Activated CD8-positive, alpha-beta T cell treated with anti-CD3 and anti-CD28 coated beads for 36 hours (primary cell): ENCODE measurements at places on chromosomes 3 and 15.

- DNase-seq, result no peak
These were observed 45.2 kb upstream of the HES1 start for GRCh38 chr3:194090716-194091115.

GRCh38 chr3:50665081-50665840 is 9.5 kb upstream of the DOCK3 start:
- DNase-seq, result peak; percentile 74

- peak; percentile 64 for DNase-seq
These were observed 795 bp upstream of the SCAANT1 start for GRCh38 chr3:63912768-63913588.

GRCh38 chr15:78859971-78860719 is 12.5 kb upstream of the MORF4L1 start:
- peak; percentile 91 for DNase-seq

DNA sequence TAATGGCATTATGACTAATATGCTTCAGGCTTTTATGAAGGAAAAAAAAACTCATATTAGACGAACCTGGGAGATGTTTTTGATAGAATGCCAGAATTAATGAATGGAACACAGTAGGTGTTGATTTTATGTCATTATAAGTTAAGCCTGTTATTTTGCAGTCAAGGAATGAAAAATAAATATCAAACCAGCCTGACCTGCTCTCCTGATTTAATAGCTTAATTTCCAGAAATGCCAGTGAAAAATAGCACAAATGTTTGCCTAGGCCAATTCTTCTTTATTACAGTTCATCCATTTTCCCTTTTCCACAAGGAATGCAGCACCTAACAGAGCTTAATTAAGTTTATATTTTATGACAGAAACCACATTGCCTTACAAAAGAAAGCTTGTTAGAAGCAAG is 292.0 kb downstream of the TBL1XR1 start:
- no peak for DNase-seq

GRCh38 chr3:138439646-138440045 is 5.2 kb downstream of the ESYT3 start:
- DNase-seq, result no peak

GRCh38 chr3:32200992-32201758 is 37.3 kb upstream of the CMTM8 start:
- no peak for DNase-seq

- peak; percentile 15 for DNase-seq
These were observed 643 bp downstream of the CDAN1 start for GRCh38 chr15:42736178-42736792.

DNA sequence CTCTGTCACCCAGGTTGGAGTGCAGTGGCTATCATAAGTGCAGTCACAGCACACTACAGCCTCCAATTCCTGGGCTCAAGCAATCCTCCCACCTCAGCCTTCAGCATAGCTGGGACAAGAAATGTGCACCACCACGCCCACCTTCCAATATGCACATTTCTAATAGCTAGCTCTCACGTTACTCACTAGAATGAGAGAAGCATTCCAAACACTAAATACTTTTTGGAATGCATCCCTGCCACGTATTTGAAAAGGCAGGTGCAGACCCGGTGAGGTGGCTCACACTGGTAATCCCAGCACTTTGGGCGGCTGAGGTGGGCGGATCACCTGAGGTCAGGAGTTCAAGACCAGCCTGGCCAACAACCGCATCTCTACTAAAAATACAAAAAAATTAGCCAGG is 7.6 kb upstream of the TCF12 start:
- no peak for DNase-seq

- no peak for DNase-seq
These were observed 768.7 kb downstream of the TBL1XR1 start for GRCh38 chr3:176428552-176428951.

DNA sequence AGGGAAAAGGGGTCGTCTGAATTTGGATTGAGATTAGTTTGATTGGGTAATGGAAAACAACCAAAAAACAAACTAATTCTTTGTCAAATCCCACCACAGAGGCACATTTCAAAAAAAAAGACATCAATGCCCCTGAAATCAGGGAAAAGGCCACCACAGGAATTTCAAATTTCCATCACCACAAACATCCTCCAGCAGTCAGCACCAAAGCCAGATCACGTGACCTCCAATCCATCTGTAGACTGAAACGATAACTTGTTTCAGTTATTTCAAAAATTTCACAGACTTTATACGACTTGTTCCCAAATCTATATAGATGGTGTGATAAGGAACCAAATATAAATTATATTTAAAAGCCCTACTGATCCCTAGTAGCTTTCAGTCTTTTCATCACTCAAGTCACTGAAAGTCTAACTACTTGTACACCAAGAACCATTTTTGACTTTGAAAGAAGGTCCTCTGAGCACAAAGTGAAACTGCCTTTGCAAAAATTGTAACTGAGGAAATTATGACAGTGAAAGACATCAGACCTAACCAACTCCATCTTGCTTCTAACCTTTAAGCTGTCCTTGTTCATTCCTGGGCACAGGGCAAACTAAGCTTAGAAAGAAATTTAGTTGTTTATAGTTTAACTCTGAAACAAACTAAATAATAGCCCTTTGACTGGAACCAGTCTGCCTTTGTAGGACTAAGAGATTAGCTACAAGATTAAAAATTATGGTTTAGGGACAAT is 48.1 kb upstream of the PLCL2 start:
- DNase-seq, result no peak

DNA sequence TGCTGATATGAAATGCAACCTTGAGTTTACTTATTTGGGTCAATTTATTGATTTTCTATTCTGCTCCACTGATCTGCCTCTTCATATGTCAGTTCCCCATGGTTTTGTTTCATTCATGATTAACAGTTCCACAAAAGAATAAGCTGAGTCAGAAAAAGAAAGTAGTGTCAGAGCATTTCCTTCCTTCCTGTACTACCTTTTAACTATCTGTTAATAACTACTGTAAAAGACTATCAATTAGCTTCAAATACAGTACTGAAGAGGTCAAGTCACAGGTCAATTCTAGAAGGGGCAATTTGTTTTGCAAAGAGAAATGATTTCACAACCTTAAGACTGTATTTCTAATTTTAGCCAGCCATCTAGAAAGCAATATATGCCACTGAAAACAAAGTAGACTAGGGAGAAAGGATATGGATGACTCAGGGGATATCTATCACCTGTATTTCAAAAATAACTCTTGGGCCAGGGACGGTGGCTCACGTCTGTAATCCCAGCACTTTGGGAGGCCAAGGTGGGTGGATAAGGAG is 129.5 kb downstream of the TFDP2 start:
- no peak for DNase-seq

GRCh38 chr3:19467761-19468160 is 319.5 kb downstream of the KCNH8 start:
- no peak for DNase-seq

DNA sequence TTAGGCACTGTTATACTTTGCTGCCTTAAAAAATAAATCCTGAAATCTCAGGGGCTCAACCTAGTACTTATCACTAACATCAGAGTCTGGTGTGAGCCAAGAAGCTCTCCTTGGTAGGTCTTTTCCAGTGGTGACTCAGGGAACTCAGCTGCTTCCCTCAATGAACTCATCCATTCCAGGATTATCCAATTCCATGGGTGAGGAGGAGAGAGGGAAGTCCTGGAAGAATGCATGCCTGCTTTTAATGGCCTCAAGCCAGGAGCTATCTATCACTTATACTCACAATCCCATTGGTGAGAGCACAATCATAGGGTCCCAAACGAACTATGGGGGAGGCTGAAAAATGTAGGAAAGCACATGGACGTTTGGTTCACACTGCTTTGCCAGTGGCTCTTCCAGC is 113.6 kb downstream of the POLR2M start:
- no peak for DNase-seq

GRCh38 chr15:45021348-45021747 is 1.6 kb upstream of the SORD start:
- DNase-seq, result no peak

DNA sequence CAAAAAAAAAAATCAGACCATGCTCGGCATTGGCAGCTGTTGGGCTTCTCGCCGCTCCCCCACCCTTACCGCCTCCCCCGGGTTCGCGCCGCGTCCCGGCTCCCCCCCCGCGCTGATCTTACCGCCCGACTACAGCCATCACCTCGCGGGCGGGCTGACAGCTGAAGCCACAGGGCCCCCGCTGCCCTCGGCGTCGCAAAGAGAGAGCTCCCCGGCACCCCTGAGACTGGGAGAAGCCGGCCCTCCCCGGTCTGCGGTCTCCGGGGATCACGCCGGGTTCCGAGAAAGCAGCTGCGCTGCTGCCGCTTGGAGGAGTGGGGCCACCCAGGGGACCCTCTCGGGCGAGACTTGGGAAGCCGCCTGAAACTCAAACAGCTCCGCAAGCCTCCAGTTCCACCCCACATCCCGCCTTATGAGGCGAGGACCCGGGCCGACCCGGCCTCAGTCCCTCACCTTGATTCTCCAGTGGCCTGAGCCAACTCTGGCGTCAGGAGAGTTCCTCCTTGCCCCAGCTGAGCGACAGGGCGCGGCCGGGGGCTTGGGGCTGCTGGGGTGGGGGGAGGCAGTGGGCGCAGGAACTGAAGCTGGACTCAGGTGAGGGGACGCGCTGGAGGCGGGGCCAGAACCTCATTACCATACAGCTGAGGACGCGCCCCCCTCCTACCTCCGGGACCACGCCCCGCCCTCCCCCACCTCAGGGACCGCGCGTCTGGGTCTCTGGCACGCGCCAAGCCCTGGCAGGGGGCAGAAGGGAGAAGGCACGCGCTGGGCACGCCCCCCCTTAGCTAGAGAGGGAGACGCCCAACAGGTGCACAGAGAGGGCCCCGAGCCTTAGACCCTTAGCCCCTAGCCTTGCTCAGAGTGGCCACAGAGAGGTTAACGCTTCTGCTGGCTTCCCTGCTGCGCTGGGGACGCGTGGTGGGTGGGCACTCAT is 1.0 kb upstream of the DLL4 start:
- DNase-seq, result peak; percentile 24

GRCh38 chr15:99550077-99550476 is 15.7 kb upstream of the MEF2A start:
- DNase-seq, result peak; percentile 70

DNA sequence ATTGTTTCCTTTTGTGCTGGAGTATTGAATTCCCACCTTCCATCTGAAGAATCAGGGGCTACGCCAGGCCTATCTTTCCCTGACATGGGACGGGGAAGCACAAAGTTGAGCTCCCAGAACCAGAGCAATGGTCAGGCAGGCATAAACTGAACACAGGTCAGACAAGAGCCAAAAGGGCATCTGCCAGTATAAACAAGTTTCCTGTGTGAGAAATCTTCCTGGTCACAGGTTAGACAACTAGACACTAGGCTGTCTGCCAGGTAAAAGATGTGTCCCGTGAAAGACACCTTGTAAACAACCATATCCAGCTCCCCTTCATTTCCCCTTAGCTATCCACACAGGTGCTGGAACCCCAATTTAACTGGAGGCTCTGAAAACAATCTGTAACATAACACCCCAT is 44.0 kb upstream of the CD96 start:
- DNase-seq, result no peak

GRCh38 chr15:52295421-52296001 is at the start of gene MYO5C:
Gene MYO5C (minus strand): TSS chr15:52295804. CDS start chr15:52295636, 168 bp downstream.
- peak; percentile 11 for DNase-seq

DNA sequence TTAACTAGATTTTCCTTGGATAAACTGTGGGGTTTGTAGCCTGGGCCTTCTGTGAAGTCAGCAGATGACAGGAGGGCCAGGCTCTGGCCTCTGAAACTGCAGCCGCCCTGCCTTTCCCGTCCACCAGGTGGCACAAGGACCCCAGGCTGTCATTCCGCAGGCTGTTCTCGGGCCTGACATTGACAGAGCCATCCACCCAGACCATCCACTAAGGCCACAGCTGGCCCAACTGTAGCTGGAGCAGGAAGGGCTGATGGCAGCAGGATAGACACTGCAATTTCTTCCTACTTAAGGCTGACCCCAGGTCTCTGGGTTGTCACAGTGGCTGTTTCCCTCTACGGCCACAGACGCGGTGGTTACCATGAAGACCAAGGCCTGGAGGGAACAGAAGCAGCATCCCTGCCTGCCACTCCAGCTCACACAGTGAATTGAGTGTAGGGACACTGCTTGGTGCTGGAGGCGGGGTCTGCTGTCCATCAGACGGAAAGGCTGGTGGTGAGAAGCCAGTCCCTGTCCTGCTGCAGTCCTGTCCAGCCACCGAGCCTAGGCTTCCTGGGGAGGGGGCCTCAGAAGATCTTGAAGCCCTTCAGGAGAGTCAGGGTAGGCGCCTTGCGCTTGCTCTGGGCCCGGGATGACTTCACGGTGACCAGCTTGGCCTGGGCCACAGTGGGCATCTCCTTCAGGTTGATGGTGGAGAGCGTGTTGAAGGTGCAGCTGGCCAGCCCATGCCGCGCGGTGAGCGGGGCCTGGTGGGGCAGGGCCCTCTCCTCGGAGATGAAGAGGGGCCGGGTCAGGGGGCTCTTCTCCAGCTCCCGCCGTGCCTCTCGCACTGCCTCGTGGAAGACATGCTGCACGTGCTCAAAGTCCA is 9.4 kb downstream of the SLC51B start:
- peak; percentile 77 for DNase-seq

DNA sequence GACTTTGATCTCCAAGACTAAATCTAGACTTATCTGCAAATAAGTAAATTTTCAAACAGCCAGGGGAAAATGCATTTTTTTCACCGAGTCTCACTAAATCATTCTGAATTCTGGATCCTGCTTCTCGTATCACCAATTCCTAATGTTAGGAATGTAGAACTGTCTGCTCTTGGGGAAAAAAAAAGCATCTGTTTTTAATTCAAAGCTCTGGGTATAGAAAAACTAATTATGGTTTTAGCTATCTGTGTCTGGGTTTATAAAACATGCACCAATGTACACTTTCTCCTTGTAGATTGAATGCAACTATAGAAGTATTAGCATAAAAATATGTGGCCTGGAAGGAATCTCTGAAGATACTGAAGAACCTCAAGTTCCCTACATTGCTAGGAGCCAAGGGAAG is 4.8 kb upstream of the CDAN1 start:
- DNase-seq, result no peak

DNA sequence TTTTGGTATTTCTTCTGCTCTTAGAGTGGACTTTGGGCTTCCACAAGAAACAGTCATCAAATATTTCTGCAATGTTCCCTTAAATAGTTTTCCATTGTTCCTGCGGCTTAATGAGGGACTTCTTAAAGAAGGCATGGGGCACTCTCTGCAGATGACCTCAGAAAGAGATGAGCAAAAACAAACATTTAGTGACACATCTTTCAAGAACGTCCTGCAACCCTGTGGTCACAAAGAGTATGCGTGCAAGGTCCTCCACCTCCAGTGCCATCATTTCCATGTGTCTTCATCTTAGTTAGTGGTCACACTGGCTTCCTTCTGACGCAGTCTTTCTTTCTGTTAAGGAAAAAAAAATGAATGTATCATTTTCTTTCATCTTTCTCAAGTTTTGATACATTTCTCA is 56.2 kb downstream of the GREM1 start:
- DNase-seq, result no peak

DNA sequence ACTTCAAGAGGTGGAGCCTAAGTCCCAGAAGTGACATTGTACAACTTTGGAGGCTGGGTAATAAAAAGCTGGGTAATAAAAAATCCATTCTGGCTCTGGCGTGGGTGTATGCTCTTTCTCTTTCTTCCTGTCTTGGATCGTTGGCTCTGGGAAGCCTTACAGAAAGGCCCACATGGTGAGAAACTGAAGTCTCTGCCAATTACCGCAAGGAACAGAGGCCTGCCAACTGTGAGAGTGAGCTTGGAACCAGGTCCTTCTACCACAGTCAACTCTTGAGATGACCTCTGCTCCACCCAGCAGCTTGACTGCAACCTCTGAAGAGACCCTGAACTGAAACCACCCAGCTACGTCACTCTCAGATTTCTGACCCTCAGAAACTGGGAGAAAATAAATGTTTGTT is 51.0 kb downstream of the NR2F2 start:
- no peak for DNase-seq

- no peak for DNase-seq
These were observed 1.6 kb upstream of the DALRD3 start for GRCh38 chr3:49019941-49020329.

- peak; percentile 4 for DNase-seq
These were observed 721 bp downstream of the P2RY1 start for GRCh38 chr3:152835601-152836102.
